Stimulated activated CD4-positive, alpha-beta T cell treated with anti-CD3 and anti-CD28 coated beads, Interleukin-2, amount 100 ng/mL, for 24 hours (primary cell): ENCODE measurements at places on chromosomes 12 and 14.

- DNase-seq = no peak
Observed at GRCh38 chr14:100605230-100605629, 18.0 kb upstream of the BEGAIN start.

DNA sequence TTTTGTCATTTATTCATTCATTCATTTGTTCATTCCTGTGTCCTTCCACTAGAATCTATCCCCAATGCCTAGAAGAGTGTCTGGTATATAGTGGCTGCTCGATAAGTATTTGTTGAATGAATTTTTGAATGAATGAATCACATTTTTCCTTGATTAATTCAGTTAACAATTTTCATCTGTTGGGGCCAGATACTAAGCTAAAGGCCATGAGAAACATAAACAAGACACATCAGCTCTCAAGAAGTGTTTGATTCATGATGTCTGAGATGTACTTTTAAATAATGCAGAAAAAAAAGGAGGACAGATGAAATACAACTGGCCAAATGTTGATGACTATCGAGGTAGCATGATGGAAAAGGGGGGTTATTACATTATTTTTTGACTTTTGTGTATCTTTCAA is 48.1 kb upstream of the TMED10 start:
- DNase-seq = no peak

DNA sequence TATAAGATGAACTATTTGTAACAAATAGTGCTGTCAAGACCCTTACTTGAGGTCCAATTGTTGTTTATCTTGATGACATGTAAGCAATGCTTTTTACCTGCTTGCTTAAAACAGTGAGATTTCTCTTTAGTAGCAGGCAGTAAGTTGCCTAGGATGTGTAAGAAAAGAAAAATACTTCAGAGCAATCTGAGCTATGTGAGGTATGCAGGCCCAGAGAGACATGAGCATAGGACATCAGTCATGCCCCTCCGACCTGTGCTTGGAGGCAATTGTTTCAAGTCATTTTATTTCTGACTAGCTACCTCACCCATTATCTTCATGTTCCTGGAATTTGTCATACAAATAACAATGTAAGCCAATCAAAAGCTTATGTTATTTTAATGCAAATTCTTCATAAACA is 930.6 kb upstream of the FBXO33 start:
- no peak for DNase-seq

DNA sequence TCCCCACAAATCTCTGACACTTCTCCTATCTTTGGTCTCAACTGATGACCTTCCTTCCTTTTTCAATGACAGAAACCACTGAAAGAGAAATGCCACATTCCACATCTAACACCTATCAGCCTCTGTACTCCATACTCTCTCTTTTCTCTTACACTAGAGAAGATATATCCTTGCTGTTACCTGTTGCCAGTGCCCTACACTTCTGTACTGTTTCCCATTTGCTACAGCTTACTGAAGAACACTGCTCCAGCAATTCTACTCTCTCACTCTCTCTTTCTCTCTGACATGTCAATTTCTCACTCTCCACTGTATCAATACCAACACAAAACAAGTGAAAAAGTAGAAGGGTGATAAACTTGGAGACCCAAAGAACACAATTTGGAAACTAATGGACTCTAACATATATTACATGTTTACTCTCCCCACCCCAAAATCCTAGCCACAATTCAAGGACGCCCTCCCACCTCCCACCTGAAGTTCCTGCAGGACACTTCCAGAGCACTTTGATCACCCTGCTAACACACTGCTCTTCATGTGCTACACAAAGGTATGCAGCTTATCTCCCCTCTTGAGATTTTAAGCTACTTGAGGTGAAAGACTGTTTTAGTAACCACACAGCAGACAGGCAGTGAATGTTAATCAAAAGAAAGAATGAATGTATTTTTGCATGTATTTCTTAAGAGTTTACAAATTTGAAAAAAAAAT is 95.0 kb downstream of the MED13L start:
- DNase-seq = no peak

- peak; percentile 58 for DNase-seq
Observed at GRCh38 chr14:91367173-91368171, 50.1 kb downstream of the CCDC88C start.

DNA sequence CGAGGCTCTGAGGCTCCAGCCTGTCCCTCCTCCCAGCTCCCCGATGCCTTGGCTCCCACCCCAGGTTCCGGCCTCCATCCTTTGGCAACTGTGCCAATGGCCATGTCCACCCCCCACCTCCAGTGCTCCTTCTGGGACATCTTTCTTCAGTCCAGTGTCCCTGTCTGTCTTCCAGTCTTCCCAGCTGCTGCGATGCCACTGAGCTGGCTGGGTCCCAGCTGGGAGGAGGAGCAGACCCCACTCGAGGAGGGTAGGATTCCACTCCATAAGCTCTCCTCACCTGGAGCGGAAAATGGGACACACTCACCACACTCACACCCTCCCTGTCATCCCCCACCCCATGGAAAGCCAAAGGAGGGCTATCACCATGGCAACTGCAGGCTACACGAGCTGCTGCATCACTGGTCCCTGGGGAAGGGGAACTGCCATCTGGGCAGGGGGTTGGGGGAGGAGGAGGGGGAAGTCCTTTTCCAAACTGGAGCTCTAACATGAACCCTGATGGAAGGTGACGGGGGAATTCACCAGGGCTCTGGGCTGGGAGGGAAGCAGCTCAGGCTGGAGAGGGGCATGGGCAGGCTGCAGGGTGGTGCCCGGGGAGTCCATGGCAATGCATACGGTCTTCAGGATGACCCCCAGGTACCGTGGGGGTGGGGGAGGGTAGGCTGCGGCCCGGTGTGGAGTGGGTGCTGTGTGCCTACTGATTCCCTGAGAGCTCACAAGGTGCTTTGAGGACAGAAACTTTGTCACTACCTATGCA is 94.3 kb downstream of the LRRC74A start:
- no peak for DNase-seq

- no peak for DNase-seq
Observed at GRCh38 chr14:56127156-56127555, 8.9 kb downstream of the PELI2 start.

DNA sequence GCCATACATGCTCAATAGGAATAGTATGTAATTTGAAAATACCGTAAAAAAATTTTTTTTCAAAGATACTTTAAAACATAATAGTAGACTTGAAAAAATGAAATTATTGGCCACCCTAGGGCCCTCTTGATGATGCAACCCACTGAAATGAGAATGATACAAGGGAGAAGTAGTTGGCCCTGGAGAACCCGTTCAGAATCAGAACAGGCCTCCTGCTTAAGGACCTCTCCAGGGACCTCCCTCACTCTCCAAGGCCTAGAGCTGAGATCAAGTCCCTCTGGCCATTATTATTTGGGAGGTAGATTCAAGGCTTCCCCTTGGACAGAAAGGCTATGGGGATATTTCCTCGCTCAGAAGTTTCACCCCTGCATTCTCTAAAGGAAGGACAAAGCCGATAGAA is 11.9 kb downstream of the LALBA start:
- DNase-seq = no peak

- no peak for DNase-seq
Observed at GRCh38 chr12:91935296-91935695, 210.3 kb downstream of the BTG1 start.

GRCh38 chr12:115351514-115352077 is 667.6 kb upstream of the TBX3 start:
- DNase-seq = no peak

DNA sequence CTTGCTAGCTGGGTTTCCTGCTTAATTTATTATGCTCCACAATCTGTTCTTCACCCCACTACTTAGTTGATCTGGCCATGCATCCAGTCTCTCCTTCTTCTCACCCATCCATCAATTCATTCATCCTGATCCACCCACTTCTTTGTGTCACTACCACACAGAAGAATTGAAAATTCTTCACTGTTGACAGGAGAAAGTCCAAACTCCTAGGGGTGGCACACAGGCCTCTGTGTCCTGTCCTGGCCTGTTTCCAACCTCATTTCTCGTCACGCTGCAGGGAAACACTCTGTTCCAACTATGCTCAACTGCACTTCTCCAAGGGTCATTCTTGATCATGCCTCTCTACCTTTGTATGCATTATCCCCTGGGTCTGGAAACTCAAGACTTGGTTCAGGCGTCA is 10.6 kb upstream of the KRT83 start:
- no peak for DNase-seq

DNA sequence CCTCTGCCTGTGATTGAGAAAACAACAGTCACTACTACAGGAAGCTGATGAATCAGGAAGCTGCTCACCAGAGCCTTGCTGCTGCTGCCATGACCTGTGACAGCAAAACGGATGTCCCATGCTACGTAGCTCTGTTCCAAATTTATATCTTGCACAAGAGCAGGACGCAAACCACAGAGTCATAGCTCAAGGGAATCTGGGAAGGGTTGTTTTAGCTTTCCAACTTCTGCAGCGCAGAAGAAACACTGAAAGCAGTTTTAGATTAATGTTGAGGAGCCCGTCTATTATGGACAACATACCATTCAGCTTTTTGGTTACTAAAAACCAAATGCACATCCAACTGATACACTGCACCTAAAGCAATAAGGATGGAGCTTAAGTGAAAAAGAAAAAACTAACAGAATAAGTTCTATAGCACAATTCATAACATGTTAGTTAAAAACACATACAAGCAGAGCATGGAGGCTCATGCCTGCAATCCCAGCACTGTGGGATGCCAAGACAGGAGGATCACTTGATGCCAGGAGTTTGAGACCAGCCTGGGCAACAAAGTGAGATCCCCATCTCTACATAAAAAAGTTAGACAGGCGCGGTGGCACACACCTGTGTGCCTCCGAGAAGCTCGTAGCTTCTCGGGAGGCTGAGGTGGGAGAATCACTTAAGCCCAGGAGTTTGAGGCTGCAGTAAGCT is 1.7 kb upstream of the ANKRD33 start:
- no peak for DNase-seq

DNA sequence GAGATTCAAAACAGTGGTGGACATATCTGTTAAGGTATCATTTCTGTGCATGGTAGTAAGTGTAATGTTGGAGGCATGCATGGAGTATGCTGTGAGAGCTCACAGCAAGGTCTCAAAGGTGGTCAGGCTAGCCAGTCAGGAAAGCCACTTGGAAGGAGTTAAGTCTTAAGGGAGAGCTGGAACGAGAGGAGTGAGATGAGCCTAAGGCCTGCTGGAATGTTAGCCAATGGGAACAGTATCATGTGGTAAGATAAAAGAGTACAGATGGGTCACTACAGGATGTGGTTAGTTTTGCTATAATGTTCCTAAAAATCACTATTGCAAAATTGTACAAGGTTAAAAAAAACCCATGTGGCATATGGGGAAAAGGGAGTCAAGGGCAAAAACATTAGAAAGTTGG is 311.7 kb upstream of the E2F7 start:
- DNase-seq = no peak

- DNase-seq = no peak
Observed at GRCh38 chr12:72872996-72873395, 600.8 kb downstream of the TRHDE start.

GRCh38 chr12:1122786-1123185 is 131.8 kb downstream of the ERC1 start:
- no peak for DNase-seq

DNA sequence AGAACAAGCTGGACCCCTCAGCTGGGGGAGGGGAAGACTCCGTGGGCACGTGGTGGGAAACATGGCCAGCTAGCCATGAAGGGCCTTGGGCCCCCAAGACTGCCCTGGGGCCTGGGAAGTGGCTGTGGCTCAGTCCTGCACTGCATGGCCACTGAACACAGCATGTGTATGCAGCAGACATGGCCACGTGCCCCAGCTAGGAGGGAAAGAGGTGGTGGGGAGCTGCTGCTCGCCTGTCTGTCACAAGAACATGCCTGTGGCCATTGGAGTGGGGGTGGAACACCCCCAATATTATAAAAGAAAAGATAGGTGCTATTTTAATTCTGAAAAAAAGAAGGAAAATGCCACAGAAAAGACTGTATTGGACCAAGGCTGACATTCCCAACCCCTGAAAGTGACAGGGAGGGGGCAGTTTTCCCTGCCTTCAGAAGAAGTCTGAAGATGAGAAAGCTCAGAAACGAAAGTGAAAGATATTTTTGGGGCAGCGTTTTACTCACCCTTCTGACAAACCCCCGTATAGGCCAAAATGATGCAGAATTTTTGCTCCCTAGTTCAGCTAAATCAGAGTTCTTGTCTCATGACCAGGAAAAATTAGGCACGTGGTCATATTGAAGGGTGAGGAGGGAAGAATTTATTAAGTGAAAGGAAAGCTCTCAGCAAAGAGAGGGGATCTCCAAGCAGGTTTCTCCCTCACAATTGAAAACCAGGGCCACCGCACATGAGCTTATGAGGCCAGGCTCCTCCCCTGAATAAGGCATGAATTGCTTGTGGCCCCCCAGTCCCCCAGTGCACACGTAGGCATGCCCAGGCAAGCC is 35.2 kb upstream of the PCNX1 start:
- DNase-seq = no peak

GRCh38 chr12:121649322-121649721 is 20.1 kb downstream of the MORN3 start:
- DNase-seq = no peak

DNA sequence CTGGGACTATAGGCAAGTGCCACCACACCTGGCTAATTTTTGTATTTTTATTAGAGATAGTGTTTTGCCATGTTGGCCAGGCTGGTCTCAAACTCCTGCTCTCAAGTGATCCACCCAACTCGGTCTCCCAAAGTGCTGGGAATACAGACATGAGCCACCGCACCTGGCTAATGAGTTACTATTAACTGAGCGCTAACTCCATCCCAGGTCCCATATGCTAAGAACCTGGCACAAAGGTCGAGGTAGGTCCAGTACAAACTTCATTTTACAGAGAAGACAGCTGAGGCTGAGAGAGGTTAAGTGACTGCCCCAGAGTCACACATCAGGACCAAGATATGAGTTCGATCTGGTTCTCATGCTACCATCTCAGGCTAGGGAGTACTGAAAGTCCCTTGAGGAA is 4.5 kb upstream of the PLA2G1B start:
- no peak for DNase-seq

DNA sequence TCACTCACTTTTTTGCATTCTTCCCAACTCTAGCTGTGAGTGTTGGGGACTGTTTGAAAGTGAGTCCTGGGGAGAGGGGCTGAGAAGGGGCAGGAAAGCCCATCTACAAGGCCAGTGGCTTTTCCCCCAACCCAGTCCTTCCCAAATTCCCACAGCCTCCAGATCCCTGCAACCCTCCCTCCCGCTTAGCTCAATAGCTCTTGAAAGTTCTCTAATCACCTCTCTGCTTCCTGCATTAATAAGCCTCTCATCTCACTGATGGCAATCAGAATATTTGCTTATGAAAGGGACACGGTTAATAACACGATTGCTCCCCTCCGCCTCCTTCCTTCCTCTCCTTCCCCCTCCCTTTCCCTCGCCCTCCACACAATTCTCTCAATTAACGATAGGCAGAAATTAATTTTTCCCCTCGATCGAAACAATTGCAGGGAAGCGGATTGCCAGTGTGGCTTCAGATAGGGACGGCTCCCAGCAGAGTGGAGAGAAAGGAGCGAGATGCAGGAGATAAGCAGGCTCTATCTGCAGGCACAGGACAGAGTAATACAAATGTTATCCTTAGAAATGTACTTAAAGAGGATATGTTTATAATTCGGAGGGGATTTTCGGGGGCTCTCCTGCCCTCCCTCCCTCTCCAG is 15.1 kb upstream of the GPATCH2L start:
- no peak for DNase-seq
